Kidney tubule cell (primary cell): ENCODE measurements at places on chromosomes 6 and 20.

DNA sequence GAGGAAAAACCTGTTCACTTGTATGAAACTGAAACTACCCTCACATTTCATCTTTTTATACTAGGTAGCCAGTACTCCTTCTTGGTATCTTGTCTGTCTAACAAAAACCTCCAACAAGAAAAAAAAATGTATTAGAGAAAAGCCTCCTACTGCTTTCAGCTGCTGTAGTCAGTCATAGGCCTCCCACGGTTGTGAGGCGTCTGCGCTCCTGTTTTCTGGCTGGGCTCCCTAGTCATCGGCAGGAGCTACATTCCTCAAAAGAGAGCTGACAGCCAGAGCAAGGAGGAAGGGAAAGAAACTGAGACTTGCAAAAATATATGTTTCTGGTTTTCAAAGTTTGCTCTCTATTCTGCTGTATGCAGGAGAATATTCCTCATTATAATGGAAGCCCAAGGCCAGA lies 517.0 kb downstream of the LMBRD1 start:
- no peak for DNase-seq

GRCh38 chr6:138601128-138601527 lies 101.8 kb upstream of the NHSL1 start:
- DNase-seq = no peak

DNA sequence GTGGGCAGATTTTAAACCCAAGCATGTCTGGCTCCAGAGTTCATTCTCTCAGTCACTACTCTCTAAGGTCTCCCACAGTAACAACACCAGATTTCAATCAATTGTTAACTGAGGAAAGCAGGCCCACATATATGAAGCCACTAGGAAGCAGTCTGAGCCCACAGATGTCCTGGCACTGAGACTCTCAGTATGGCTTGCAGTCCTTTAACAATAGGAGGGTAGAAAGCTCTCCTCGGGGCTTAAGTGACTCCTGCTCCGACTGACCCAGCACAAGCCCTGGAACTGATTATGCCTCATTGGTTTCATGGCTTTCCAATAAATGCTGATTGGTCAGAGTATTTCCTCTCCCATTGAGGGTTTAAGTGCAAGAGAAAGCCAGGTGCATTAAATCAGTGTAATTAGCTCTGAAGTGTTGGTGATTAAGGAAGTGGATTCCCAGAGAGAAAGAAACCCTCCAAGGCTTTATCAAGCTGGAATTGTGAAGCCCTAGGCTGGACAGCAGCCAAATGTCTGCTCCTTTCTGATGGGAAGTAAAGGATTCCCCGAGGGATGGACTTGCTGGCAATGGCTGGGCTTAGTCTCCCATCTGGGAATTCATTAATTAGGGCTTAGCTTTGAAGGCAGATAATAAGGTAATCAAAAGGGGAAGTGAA lies 76.6 kb upstream of the PROKR2 start:
- DNase-seq = no peak

DNA sequence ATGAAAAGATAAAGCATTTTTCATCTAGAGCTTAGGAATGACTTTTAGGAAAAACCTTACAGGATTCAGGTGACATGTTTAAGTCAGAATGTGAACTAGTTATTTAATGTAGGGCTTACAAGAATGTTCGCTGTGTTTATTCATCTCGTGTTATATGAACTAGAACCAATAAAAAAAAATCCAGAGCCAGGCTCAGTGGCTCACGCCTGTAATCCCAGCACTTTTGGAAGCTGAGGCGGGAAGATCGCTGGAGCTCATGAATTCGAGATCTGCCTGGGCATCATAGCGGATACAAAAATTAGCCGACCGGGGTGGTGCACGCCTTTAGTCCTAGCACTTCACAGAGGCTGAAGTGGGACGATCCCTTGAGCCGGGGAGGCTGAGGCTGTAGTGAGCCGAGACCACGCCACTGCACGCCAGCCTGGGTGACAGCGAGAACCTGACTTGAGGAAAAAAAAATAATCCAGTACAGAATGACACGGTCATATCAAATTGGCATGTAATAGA lies 46.3 kb downstream of the OR2B2 start:
- no peak for DNase-seq

GRCh38 chr20:32453467-32454163 lies 95.5 kb downstream of the ASXL1 start:
- DNase-seq = no peak

DNA sequence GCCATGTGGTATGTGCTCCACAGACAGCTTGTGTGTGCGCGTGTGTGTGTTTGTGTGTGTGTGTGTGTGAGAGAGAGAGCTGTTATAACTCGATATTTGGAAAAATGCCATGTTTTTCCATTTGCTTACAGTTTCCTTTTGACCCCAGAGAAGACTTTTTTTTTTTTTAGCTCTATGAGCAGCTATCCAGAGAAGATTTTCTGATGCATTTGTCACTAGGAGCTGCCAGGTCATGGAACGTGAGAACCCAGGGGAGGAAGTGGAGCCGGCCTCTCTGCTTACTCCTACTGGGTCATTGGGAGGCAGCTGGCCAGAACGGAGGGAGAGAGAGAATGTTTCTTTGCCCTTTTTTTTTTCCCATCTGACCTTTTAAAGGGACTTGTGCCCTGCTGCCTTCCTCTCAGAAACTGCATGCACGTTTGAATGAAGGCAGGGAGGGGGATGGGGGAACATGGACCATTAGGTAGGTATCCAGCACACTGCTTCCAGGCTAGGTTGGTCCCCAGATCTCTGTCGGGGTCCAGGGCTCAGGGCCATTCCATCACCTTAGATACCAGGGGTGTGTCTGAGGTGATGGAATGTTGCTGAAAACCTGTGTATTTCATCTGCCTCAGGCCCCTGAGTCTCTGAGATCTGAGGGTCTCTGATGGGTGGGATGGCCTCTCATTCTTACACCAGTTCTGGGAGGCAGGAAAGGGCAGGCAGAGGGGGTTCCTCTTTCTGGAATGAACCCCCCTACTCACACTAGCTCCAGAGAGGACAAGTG lies 11.2 kb upstream of the MRPS18A start:
- peak; percentile 67 for DNase-seq

- DNase-seq = peak; percentile 76
Measured at GRCh38 chr6:43334466-43335095, 26.0 kb upstream of the CRIP3 start.

DNA sequence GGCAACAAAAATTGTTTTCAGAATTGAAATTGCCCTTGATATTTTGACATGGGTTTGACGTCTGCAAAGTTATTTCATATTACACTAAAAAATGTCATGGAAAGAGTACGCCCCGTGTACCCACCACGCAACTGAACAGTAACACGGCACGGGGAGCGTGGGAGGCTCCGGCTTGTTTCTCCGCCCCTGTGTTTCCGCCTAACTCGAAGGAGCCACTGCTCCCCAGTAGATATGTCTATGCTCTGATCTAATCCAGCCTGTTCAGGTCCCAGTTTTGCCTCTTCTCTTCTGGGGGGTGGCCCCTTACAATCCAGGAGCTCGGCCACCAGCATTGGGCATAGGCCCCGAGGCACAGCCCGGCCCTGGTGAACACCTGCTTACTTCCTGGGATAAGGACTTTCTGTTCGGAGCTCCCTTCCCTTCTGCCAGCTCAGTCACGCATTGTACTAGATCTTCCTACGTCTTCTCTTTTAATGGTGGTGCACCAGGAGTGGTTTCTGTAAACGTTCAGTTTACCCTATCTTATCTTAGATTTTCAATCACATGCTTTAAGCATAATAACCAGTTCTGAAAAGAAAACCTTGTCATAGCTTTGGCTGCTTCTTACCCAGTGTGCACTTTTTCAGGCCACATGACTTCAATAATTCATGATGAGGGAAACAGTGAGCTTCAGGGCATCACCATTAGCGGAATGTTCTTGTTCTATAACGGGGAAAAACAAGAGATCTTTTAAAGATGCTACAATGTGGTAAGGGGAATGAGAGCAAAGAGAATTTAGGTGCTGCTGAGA lies 43.9 kb upstream of the EXOC2 start:
- no peak for DNase-seq

GRCh38 chr6:78580923-78581322 lies 286.4 kb upstream of the IRAK1BP1 start:
- DNase-seq = no peak

- DNase-seq = no peak
Measured at GRCh38 chr6:145801021-145801420, 13.6 kb downstream of the FBXO30 start.

GRCh38 chr6:87914637-87915395 lies 132.8 kb upstream of the SPACA1 start:
- DNase-seq = peak; percentile 34

GRCh38 chr6:81613606-81614005 lies 138.9 kb downstream of the TENT5A start:
- DNase-seq = peak; percentile 59

- DNase-seq = peak; percentile 100
Measured at GRCh38 chr20:54132612-54133433, 41.0 kb downstream of the CYP24A1 start.

- DNase-seq = no peak
Measured at GRCh38 chr20:62975251-62975760, 22.8 kb downstream of the SLC17A9 start.

GRCh38 chr6:91273729-91274128 lies 686.9 kb upstream of the MAP3K7 start:
- no peak for DNase-seq

- DNase-seq = no peak
Measured at GRCh38 chr6:134637847-134638437, 312.0 kb downstream of the ALDH8A1 start.

GRCh38 chr6:15184441-15184861 lies 61.4 kb upstream of the JARID2 start:
- DNase-seq = peak; percentile 17

DNA sequence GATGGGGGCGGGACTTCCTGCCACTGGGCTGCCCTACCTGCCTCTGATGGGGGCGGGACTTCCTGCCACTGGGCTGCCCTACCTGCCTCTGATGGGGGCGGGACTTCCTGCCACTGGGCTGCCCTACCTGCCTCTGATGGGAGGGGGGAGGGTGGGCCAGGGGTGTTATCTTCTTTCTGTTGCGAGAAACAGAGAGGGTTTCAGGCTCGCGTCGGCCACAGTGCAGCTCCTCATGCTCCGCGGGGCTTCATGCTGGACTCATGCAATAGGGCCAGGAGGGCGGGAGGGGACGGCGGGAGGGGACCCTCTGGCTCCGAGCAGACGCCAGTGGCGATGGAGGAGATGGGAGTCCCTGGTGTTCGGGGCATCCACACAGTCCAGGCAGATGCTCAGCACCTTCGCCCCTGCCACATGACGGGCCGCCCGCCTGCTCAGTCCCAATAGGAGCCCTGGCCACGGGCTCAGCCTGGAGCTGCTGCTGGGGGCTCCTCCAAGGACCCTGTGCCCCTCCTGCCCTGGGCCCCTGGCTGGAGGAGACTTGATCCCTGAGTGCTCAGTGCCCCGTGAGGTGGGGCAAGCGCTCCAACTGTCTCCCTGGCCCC lies 48.8 kb upstream of the CHRNA4 start:
- no peak for DNase-seq

- DNase-seq = no peak
Measured at GRCh38 chr6:57423468-57423867, 106.0 kb downstream of the PRIM2 start.

DNA sequence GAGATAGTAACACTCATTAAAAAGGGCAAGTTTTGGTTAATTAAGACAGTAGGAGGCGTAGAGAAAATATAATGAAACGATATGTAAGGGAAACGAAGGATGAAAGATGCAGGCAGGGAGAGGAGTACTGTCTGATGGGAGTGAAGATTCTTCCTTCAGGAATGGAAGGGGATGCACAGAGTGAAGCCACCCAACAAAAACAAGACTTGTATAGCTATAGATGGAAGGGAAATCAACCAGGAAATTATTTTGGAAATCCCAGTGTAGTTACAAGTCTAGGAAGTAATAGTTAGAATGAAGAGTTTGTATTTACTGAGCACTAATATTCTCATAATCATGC lies 19.7 kb upstream of the HLA-DRB1 start:
- DNase-seq = no peak

DNA sequence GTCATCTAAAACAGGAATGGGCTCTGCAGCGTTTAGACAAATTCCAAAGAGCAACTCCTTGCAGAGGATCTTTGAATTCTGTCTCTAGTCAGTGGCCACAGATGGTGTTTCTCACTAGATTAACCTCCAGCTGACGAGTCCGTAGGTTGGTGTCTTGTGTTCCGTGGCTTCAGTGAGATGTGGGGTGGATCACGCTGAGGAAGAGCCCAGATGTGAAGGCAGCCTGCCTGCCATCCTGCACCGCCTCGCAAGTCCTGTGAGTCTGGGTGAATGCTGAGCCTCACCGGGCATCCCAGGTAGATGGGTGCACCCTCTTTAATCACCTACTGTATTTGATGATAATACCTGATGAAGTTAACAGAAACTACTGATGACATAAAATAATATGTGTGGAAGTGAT lies 70.4 kb downstream of the THBS2 start:
- no peak for DNase-seq

- peak; percentile 22 for DNase-seq
Measured at GRCh38 chr6:86030875-86031274, 388.2 kb upstream of the SYNCRIP start.

- no peak for DNase-seq
Measured at GRCh38 chr6:48401016-48401415, 290.0 kb upstream of the PTCHD4 start.

DNA sequence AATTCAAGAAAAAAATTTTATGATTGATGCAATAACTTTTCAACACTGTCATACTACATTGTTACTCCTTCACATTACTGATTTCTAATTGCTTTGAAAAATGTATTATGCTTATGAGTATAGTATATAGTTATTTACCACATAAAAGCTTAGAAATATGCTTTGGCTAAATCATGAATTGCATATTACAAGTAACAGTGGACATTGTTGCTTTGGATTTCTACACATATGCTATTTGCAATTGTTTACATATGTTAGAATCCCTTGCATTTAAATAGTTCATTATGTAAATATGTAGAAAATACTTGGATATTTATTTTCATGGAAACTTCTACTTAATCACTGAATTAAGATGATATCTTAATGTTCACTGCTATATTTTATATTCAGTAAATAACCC lies 577.5 kb downstream of the QKI start:
- DNase-seq = no peak

DNA sequence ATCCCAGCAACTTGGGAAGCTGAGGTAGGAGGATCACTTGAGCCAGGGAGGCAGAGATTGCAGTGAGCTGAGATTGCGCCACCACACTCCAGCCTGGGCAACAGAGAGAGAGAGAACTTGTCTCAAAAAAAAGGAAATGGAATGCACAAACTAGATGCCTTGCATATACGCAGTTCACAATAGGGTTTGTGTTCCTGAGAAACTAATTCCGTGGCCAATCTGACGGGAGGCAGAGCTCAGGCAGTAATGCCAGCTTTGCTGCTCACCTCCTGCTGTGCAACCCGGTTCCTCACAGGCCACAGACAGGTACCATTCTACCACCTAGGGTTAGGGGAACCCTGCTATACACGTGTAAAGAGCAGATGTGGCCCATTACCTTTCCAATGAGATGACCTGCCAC lies 1.4 kb downstream of the CDK5RAP1 start:
- no peak for DNase-seq
